ENCODE measurements at places on chromosomes 12 and 14. TPM values are rescaled to one million over a fixed set of nuclear protein-coding genes. Genes with fewer than 3 reads are reported as not detected.
A peak's percentile ranks its signal among the peaks of the same experiment; 100 is the strongest.

CPNE6 gene
- total RNA-seq: not detected

GRCh38 chr12:110619534-110619953, 5.6 kb downstream of the TCTN1 start:
- no peak for DNase-seq

TAS2R14 gene
- total RNA-seq: 2.5 TPM

DNA sequence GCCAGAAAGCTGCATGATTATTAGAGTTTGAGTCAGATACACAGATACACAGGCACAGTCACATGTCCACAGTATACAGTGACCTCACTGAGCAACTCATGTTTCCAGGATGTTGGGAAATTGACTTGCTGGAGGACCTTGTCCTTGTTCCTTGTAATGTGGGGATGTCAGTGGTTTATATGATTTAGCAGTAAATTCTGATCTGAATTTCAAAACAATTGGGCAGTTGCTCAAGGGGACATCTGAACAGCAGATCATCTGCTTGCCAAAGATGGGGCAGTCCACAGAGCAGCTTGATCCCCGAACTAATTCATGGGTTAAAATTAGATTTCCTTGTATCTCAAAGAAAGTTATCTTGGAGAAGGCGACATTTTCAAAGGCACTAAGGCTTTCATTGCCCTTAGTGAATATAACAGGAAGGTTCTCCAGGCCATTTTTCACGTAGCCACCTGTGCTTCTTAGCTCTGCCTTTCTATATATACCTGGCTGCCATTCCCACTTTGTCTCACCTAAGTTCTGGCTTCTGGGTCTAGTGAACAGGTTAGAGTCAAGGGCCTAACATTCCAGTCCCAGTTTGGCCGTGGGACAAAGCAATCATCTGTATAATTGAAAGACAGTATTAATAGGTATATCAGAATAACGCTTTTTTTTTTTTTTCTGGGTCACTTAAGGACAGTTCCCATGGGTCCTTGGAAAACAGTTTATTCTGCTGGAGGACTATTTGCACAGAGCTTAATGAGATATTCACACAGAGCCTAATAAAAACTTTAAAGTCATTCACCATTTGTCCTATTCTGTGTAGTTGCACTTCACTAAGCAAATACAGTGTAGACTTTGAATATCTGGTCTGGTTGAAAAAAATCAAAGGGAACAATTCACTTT, 64.9 kb upstream of the STRN3 start:
- DNase-seq: no peak

DNA sequence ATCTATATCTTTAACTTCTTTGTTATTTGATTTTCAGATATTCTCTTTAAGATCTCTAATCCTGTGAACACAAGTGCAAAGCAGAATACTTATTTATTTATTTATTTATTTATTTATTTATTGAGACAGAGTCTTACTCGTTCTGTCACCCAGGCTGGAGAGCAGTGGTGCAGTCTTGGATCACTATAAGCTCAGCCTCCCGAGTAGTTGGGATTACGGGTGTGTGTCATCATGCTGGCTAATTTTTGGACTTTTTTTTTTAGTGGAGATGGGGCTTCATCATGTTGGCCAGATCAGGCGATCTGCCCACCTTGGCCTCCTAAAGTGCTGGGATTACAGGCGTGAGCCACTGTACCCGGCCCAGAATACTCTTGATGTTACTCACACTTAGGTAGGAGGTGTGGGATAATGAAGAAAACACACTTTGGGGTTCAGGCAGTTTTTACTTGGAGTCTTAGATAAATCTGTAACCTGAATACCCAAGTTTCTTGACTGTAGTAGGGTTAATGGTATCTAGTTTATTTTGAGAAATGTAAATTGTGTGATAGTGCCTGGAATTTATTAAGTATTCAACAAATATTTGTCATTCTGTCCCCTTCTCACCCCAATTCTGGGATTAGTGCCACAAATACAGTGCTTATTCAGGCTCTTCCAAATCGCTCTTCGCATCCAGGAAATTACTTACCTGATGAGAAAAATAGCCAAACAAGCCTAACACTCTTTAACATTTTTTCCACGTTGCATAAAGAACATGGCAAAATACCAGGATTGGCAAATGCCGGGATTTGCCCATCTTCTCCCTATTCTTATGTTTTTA, 33.0 kb downstream of the METAP2 start:
- no peak for DNase-seq

DNA sequence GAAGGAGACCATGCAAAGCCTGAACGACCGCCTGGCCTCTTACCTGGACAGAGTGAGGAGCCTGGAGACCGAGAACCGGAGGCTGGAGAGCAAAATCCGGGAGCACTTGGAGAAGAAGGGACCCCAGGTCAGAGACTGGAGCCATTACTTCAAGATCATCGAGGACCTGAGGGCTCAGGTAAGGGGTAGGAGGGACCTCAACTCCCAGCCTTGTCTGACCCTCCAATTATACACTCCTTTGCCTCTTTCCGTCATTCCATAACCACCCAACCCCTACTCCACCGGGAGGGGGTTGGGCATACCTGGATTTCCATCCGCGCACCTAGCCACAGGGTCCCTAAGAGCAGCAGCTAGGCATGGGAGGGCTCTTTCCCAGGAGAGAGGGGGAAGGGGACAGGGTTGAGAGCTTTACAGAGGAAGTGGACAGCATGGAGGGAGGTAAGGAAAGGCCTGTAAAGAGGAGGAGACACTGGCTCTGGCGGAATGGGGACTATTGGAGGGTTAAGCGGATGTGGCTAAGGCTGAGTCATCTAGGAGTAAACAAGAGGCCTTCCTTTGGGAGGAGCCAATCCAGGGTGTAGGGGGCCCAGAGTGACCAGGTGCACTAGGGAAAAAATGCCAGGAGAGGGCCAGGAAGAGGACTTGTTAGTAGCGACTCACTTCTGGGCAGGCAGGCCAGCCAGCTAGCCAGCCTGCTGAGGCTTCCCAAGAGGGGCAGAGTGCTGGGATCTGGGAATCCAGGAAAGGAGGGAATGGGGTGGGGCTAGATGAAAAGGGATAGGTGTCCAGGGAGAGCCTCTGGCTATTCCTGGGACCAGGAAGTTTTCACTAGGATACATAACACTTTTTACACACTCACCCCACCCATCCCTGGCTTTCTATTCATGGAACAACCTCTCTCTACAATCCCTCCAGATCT, 754 bp downstream of the KRT18 start:
- peak; percentile 73 for DNase-seq

- no peak for DNase-seq
These were observed 57.1 kb downstream of the STON2 start for GRCh38 chr14:81342850-81343580.

RAB5B gene
- total RNA-seq: 150 TPM

Measured in upper lobe of right lung (tissue), 1 donor.